Stimulated activated CD4-positive, alpha-beta T cell treated with anti-CD3 and anti-CD28 coated beads, Interleukin-4, amount 100 ng/mL, for 1 hour (primary cell): ENCODE measurements at places on chromosomes 5 and 9.

DNA sequence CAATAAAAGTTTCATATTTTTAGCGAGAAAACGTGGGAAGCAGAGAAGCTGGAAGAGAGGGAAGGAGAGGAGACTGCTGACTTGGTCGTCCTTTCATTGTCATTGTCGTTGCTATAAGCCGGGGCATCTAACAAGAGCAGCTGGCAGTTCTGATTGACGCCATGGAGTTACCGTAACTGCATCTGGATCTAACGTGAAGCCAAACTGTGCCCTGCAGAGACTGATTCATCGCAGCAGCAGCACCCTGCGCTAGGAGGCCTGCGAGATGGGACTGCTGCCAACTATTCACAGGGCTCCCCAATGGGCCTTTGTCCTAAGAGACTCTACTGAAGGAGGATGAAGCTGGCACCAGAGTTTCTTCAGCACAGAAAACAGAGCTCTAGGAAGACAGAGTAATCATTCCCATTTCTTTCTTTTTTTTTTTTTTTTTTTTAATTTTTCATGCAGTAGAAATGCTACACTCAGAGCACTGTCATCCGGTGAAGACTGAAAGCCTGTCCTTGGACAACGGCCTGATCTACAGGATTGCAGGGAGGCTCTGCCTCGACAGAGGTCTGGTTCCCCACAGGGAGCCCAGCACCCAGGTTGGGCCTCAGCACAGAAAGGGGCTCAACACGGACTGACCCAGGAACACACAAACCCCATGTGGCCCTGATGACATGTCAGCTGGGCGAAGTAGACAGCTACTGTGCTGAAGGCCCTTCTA is 47.8 kb downstream of the RETREG1 start:
- DNase-seq, result no peak

DNA sequence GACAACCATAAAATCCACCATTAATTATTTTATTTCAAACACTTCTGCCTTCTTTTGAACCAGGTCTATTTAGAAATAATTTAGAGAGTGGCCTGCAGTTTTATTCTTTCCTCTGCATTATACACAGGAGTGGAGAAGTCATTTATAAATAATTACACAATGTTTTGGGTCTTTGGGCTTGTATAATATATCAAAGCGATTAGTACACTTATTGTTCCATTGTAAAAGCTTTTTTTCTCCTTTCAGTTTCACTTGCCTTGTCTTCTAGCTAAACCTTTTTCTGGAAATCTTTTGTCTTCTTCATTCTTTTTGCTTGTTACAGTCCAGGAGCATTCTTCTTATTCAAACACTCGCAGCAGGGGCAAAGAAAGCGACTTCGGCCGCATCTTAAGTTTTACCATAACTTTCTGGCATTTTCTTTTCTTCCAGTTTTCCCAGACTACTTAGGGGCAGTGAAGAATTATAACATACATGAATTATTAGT is 7.3 kb upstream of the NEUROG1 start:
- DNase-seq, result no peak

DNA sequence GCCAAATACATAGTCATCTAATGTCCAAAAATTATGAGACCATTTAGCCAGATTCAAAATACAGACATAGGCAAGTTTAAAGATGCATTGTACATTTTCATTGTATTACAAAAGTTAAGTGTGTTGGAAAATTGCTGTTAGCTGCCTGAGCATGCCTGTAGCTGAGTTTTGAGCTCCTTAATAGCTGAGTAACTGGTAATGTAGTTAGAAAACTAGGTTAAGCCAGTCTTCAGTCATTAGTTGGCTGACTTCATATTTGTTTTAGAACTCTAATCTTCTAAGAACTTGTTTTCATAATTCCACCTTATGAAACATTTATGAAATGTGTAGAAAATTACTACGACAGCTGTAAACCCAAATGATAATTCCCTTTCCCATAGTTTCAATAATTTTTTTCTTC is 293.4 kb downstream of the ARRDC3 start:
- DNase-seq, result no peak

DNA sequence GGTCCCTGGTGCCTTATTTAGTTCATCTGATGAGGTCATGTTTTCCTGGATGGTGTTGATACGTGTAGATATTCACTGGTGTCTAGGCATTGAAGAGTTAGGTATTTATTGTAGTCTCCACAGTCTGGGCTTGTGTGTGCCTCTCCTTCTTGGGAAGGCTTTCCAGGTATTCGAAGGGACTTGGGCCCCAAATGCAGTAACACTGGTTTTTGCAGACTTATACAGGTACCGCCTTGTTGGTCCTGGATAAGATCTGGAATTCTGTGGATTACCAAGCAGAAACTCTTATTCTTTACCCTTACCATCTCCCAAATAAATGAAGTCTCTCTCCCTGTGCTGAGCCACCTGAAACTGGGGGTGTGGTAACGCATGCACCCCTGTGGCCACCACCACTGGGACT is 34.1 kb downstream of the MEGF9 start:
- DNase-seq, result no peak

DNA sequence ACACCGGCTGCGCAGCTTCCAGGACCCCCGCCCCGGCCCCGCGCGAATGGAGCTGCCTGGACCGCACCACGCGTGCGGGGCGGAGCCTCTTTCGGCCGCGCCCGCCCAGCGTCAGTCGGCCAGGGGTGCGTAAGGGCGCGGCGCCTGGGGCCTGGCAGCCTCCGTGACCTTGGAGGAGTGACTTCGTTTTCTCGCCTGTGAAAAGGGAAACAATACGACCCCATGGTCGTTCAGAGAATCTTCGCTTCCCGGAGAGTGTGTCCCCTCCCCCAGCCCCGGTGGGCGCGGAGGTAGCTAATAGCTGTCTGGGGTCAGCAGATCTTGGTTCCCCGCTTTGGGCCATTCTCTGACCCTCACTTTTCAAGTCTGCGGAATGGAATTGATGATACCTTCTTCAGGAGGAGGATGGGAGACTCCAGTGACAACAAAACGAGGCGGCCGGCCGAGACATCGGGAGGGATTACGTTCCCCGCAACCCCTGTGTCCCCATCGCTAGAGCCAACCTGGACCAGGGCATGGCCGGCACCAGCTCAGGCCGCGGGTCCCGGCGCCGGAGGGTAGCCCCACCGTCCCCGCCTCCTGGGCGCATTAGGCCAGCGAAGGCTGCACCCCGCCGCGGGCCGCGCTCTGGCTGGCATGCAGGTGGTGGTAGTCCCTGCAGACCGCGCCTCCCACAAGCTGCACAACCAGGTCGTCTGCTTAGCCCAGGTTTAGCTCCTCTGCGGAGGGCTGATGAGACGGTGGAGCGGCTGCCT is 5.5 kb upstream of the CDHR2 start:
- peak; percentile 76 for DNase-seq

- DNase-seq, result no peak
Observed at GRCh38 chr9:16291921-16292320, 578.5 kb downstream of the BNC2 start.

- DNase-seq, result no peak
Observed at GRCh38 chr5:26572480-26572879, 465.9 kb downstream of the CDH9 start.

DNA sequence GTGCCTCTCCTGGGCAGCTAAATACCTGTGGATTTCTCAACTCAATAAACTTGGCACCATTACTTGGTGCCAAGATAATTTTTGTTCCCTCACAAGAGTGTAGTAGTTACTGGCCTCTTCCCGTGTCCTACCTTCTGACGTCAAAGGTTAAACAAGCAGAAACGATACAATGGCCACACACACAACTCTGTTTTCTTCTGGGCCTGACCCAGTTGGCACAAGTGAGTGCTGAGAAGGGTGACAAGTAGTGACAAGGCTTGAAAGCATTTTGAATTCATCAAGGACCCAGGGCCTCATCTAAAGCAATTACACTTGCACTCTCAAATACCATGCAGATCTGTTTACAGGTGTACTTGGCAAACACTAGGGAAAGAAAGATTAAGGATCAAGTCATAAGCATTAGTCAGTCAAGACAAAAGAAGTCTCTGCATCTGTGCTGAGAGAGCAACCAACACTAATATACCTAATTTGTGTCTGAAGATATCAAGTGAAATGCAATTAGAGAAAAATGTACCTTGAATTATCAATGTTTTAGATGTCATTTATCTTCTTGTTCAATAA is 30.8 kb downstream of the RASEF start:
- no peak for DNase-seq

GRCh38 chr5:180646289-180646962 is 3.0 kb downstream of the FLT4 start:
- DNase-seq, result no peak

- no peak for DNase-seq
Observed at GRCh38 chr5:54460181-54460919, 4.9 kb downstream of the HSPB3 start.

GRCh38 chr5:96200641-96201040 is 232.4 kb downstream of the PCSK1 start:
- DNase-seq, result no peak

GRCh38 chr5:173412566-173412965 is 84.4 kb upstream of the STC2 start:
- no peak for DNase-seq

GRCh38 chr9:3756071-3756470 is 230.3 kb upstream of the RFX3 start:
- no peak for DNase-seq

DNA sequence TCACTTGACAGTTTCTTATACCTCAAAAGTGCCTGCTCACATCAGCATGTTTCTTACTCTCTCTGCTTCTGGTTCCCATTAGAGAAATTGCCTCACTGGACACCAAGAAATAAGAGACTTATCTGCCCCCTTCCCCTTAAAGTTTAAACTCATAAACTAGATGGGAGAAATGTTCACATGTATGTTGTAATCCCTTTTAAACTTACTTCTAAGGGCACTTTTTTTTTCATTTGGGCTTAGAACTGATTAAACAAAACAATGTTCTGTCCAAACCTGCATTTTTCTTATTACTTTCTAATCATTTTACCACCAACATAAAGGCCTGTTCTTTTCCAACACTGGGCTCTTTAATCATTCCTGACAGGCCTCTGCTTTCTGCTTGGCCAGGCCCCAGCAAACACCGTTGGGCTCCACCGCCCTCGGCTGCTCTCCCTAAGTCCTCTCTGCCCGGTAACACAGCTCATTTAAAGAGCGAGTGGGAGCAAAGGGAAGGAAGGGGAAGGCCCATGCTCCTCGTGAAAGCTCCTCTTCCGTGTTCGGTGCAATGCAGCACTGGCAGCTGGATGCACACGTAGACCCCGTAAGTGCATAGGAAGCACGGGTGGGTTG is 53.4 kb downstream of the ROR2 start:
- DNase-seq, result no peak

GRCh38 chr9:137107312-137107921 is 7.1 kb downstream of the DPP7 start:
- no peak for DNase-seq
